ENCODE measurements at places on chromosomes 5 and 9.

DNA sequence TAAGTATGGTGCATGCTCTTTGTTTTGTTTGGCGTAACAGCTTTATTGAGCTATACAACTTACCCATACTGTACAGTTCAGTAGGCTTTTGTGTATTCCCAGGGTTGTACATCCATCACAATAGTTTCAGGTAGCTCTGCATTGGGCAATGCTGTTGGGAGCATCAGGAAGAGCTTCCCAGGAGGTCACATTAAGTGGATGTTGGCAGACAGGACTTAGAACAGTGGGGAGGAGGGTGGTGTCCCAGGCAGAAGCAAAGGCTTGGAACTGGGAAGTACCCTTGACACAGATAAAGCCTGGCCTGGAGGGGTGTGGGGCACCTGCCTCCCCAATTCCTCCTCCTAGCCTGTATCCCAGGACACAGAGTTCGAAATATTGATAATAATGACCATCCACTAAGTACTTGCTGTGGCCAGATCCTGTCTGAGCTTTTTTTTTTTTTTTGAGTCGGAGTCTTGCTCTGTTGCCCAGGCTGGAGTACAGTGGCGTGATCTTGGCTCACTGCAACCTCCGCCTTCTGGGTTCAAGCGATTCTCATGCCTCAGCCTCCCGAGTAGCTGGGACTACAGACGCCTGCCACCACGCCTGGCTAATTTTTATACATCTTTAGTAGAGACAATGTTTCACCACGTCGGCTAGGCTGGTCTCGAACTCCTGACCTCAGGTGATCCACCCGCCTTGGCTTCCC is 1.3 kb downstream of the BBLN start:
- no peak for DNase-seq

DNA sequence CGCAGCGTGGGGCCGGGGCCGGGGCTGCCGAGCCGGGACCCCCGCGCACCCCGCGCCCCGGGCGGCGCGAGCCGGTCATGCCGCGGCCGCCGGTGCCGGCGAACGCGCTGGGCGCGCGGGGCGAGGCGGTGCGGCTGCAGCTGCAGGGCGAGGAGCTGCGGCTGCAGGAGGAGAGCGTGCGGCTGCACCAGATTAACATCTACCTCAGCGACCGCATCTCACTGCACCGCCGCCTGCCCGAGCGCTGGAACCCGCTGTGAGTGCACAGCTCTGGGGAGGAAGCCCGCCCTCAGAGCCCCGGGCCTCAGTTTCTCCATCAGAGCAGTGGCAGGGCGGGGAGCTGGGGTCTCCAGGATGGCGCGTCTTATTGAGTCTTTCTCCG is 335 bp downstream of the GALNT12 start:
- DNase-seq: peak; percentile 24

GRCh38 chr9:130128251-130128650 is 44.0 kb upstream of the NCS1 start:
- DNase-seq: peak; percentile 81

- no peak for DNase-seq
Observed at GRCh38 chr9:84111726-84112125, 131.1 kb downstream of the RMI1 start.

DNA sequence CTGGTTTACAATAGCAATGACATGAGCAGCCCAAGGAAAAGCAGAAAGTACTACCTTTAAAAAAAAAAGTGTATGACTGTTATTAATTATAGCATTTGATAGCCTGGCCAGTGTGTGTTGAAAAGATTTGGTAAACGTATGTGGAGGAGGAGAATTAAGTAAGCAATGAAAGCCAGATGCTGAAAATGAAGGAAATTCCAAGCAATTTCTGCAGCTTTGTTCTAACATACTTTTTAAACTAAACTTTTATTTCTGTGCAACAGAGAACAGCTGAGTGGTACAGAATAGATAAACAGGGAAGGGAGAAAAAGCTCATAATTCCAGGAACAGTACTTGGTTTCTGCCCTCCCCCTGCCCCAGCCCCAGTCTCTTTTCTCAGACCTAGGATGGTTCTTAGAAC is 252.6 kb downstream of the ADAMTSL1 start:
- no peak for DNase-seq

DNA sequence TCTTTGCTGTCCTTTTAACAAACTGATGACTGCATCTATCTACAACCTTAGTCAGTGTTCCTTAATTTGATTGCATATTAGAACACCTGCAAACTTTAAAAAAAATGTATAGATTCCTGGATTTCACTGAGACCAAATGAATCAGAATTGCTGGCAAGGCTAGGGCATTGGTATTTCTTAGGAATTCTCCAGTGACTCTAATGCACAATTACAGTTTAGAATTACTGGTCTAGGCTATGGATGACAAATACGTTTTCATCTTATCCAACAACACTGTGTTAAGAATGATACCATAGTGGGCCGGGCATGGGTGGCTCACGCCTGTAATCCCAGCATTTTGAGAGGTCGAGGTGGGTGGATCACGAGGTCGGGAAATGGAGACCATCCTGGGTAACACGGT is 545.9 kb upstream of the RIOK2 start:
- no peak for DNase-seq

DNA sequence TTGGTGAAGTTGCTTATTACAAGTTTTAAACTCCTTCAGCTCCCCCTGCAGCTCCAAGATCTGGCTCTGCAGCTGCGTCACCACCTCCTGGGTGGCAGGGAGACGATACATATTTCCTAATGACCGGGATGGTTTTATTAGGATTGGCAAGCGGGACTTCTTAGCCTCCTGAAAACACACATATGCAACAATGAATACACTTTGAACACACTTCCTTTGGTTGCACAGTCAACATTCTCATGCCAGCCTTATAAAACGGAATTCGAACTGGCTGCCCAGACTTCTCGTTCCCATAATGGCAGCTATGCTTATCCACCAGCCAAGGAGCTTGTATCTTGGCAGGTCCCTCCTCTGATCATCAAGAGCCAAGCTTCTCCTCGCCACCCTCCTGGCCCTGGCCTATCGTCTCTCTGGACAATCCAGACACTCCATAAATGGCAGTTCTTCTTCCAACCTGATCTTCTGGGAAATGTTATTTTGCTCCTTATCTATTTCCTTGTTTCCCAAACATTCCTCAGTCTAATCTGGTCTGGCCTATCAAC is 131.9 kb downstream of the CDK5RAP2 start:
- DNase-seq: no peak

DNA sequence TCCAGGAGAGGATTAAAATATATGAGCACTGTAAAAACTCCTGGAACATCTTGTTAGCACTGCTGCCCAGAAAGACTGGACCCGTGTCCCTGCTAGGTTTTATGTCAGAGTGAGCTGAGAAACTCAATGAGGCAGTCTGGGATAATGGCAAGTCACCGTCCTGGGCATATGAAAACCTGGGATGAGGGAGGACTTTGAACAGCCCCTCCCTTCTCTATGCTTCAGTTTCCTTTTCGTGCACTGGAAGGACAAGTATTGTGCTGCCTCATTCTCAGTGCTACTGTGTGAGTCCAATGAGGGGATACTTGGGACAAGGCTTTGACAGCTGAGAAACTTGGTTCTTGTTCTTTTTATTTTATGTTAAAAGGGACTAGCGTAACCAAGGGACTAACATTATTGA is 143.0 kb upstream of the SHB start:
- DNase-seq: no peak

- peak; percentile 18 for DNase-seq
Observed at GRCh38 chr5:134545070-134545868, 19.8 kb downstream of the JADE2 start.

GRCh38 chr5:72871366-72872024 is 55.0 kb downstream of the TNPO1 start:
- no peak for DNase-seq

DNA sequence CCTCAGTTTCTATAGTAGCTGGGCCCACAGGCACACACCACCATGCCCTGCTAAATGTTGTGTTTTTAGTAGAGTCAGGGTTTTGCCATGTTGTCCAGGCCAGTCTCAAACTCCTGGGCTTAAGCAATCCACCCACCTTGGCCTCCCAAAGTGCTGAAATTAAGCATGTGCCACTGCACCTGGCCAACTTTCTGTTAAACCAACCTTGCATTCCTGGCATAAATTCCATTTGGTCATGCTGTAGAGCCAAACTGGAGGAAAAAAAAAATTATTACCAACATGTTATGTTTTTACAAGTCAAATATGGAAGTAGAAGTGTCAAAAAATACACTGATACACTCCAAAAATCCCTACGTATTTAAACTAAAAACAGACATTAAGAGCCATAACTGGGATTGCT is 54.1 kb downstream of the ERMP1 start:
- no peak for DNase-seq

DNA sequence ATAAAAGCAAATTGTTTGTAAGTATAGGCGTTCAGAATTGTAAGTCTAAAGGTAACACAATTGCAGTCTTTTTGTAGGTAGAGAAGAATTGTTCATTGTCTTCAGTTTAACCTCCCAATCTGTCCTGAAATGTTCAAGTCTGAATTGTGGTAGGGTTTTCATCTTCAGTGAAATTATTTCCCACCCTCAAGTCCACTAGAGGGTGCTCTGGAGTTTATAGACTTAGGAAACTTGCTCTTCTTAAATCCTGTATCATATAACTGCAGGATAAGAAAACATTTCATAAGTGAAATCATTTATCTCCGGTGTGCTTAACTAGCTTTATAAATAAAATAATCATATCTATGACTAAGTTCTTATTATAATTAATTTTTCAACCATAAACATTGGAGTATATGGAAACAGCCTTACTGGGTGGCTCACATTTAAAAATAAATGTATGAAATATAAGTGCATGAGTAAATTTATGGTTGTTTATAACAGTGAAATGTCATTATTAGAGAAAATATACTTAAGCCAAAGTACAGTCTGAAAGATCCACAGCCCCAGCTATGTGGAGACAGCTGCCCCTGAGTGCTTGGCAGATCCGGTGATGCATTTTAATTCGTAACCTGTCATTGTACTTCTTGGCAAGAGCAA is 182.4 kb upstream of the OTULINL start:
- peak; percentile 56 for DNase-seq

DNA sequence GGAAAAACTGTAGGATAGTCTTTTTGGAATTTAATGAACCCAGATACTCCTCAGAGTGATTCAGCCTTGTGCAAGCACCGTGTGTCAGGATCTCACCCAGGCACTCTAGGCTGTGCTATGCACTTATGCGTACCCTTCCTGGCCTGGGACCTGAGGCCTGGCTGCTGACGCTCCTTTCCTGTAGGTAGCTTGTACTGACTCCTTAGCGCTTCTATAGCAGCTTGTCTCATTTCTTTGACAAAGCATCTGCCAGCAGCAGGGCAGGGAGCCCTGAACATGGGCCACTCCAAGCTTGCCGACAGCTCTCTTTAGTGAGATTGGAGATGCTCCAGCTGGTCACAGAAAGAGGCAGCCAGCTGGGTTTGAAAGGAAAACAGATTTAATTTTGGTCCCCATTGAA is 147.3 kb downstream of the SGCD start:
- no peak for DNase-seq

DNA sequence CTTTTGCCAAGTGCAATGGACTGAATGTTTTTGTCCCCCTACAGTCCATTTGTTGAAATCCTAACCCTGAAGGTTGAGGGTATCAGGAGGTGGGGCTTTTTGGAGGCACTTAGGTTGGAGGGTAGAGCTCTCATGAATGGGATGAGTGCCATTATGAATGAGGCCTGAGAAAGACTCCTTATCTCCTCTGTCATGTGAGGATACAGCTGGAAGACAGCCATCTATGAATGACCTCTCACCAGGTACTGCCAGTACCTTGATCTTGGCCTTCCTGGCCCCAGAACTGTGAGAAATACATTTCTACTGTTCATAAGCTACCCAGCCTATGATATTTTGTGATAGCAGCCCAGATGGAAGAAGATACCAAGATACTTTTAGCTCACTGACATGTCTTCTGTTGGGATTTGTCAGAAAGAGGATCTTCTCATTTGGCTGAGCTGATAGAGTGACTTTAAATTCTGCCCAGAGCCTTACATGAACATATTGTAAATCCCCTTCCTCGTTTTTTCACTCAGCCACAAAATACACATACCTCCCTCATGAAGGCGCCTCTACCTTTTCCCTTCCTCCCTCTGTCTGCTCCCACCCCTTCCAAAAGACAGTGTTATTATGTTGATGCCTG is 256.4 kb downstream of the PDZD2 start:
- DNase-seq: no peak

- no peak for DNase-seq
Observed at GRCh38 chr5:176740702-176741496, 69.5 kb upstream of the UNC5A start.

DNA sequence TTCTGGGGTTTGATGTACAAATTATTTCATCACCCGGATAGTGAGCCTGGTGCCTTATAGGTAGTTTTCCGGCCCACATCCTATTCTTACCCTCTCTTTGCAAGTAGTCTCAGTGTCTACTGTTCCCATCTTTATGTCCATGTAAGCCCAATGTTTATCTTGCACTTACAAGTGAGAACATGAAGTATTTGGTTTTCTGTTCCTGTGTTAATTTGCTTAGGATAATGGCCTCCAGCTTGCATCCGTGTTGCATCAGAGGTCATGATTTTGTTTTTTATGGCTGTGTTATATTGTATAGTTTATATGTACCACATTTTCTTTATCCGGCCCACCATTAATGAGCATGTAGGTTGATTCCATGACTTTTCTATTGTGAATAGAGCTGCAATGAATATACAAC is 136.5 kb downstream of the PRR16 start:
- no peak for DNase-seq

DNA sequence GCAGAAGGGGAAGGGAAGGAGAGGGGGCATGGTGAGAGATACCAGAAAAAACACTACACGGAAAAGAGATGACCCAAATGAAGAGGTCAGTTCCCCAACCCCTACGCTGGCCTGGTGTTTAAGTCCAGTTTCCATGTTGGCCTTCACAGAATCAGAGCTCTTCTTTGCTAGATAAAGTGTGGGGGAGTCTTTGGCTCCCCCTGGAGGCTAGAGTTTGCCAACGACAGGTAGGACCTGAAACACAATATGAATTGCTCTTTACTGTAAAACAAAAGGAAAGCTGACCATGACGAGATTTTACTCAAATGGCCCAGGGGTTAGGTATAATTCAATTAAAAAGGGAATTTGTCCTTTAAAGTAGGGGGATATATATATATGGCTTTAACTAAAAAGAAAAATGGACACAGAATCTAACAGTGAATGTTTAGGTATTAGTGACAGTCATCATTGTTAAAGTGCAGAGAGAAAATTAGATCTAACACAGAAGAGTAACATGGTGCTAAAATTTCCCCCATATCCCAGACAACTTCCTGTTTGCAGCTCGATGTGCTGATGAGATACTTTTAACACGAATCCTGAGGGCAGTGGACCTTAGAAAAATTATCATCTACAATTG is 92.0 kb downstream of the SV2C start:
- DNase-seq: peak; percentile 67

DNA sequence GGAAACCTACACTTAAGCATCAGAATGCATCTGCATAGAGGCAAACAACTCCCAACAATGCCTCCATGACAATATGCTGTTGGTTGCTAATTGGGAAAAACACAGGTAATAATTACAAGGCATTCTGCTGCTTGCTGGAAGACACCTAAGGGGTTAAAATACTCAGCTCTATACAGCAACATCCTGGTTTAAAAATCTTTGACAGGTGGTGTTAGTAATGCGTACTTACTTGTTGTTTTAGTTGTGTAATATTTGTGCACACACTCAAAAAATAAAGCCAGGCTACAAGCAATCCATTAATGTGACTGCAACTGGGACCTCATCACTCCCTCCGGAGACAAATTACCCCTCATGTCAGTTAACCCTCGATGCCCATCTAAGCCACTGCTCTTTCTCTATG is 126.3 kb upstream of the ELL2 start:
- no peak for DNase-seq
